RKO (cell line): ENCODE measurements at places on chromosomes 3 and 15.

DNA sequence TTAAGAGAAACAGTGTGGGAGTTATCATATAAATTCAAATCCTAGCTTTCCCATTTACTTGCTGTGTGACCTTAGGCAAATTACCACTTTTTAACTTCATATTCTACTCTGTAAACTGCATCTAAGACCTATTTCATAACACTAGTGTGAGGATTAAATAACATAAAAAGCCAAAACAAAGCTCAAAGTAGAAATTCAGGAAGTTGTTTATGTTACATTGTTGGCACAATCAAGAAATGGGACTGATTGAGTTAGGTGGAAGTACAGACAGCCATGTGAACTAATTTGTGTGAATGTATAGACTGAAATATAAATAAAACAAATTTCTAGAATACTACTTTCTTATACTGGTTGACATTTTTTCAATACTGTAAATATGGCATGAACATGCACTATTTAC lies 131.7 kb downstream of the STAG1 start:
- no peak for DNase-seq

- no peak for DNase-seq
Observed at GRCh38 chr3:190526787-190527762, 13.2 kb downstream of the IL1RAP start.

- peak; percentile 75 for DNase-seq
Observed at GRCh38 chr3:38521391-38521987, 25.3 kb downstream of the EXOG start.

DNA sequence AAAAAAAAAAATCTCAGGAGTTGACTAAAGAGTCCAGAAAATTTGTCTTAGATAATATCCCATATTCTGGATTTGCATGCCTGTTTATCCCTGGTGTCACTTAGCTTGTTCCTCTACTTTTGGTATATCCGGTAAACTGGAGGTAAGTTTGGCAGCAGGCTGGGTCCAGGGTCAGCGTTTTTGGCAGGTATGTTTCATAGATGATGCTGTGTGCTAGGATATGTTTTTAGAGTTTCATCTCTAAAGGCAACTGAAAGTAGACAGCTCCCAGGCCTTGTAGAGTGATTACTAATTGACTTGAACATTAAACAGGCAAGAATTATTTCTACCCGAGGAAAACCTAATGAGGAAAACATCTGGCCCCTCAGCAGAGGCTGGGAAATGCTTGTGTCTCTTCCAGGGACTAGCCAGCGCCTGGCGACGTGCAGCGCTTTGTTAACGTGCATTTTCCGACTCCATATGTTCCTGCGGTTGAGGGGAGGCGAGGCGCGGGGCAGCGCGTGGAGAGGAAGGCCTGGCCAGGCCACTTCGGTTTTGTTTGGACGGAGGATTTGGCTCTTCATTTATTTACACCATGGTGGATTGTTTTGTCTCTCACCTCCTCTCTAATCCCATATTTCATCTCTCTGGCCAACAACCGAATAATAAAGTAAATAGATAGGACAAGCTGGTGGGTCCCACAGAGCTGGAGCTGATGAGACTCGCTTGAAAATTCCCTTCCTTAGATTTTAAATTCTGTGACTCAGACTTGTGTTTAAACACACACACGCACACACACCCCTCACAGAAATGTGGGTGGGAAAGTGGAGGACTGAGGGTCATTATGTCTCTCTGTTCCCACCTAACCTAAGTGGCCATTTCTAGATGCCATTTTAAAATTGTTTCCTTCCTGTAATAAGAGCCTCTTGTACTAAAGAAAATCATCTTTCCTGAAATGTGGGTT lies 65.3 kb downstream of the ASB7 start:
- DNase-seq = no peak

DNA sequence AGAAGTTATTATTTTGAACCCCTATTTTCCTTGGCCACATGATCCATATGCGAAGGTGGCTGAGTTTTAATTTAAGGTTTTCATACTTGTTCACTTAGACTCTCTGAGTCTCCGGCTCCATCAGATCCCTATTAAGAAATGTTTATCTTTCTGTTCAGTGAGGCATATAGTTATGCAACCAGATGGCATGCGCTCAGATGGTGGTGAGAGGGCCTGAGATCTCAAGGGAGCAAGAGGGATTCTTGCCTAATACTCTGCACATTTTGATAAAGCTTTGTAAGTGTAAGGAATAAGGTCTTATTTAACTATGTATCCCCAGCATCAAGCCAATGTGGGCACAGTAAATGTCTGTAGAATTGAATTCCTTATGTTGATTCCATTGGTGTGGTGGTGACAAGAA lies 78.9 kb upstream of the DPH6 start:
- DNase-seq = no peak

DNA sequence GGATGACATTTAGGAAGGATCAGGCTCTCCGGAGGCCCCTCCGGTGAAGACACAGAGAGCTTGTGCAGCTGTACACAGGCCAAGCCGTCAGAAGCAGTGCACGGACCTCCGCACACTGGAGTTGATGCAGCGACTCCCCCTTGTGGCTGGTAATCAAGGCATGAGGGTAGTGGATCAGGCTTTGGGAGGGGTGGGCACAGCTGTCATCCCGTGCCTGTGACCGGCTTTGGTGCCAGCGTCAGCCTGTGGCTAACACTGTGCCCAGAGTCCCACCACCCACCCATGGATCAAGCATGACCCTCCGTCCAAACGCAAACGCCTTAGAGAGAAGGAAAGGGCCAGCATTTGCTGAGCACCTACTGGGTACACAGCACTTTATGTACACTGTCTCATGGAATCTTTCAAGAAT lies 8.2 kb upstream of the GRIP2 start:
- DNase-seq = peak; percentile 52

- no peak for DNase-seq
Observed at GRCh38 chr15:81049835-81050234, 49.1 kb downstream of the TLNRD1 start.

- DNase-seq = peak; percentile 66
Observed at GRCh38 chr3:19866751-19867347, 67.2 kb downstream of the EFHB start.

GRCh38 chr3:27900316-27900715 lies 178.2 kb upstream of the EOMES start:
- DNase-seq = no peak

- DNase-seq = no peak
Observed at GRCh38 chr3:110743202-110743601, 328.4 kb upstream of the NECTIN3 start.

- DNase-seq = no peak
Observed at GRCh38 chr3:154121701-154122551, 736 bp downstream of the ARHGEF26 start.

- no peak for DNase-seq
Observed at GRCh38 chr3:150899141-150899540, 6.1 kb downstream of the MINDY4B start.
